ENCODE measurements at places on chromosomes 13 and 19.

- DNase-seq = peak; percentile 61
Observed at GRCh38 chr19:16185768-16186123, 536 bp downstream of the FAM32A start.

DNA sequence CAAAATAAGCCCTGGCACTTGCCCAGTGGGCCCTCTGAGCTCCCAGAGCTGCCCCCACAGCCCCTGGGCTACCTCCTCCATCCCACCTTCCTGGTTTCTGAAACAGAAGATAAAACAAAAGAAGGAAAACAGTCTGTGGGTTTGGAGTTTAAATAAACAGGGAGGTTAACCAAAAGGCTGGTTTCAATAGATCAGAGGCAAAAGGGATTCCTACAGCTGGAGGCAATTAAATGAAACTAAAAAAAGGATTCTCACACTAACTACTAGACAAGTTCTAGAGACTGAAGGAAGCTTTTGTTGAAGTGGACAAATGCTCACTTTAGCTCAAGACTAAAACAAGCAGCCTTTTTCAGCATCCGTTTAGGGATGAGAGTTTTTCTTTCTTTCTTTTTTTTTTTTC lies 569.8 kb downstream of the FGF9 start:
- no peak for DNase-seq

GRCh38 chr19:55255618-55256423 lies 3.0 kb downstream of the PPP6R1 start:
- DNase-seq = no peak

GRCh38 chr19:29662604-29663404 lies 2.5 kb upstream of the PLEKHF1 start:
- peak; percentile 26 for DNase-seq

- no peak for DNase-seq
Observed at GRCh38 chr13:20788312-20788711, 14.6 kb upstream of the EEF1AKMT1 start.

GRCh38 chr13:24648983-24649687 lies 31.1 kb upstream of the ATP12A start:
- no peak for DNase-seq

DNA sequence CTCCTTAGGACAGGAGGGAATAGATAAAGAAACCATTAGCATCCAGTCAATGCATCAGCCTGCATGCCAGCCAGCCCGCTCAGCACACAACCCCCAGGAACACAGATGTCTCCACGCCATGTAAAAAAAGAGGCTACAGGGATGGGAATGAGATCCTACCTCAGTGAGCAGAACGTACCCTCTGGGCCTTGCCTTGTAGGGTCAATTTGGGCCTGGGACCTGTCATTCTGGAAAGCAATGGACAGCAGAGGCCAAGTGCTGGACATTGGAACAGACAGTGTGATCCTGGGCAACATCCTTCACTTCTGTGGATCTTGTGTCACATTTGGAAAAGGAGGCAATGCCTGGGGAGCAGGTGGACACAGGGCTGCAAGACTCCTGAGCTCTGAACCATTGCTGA lies 26.0 kb downstream of the VSTM2B start:
- DNase-seq = no peak

DNA sequence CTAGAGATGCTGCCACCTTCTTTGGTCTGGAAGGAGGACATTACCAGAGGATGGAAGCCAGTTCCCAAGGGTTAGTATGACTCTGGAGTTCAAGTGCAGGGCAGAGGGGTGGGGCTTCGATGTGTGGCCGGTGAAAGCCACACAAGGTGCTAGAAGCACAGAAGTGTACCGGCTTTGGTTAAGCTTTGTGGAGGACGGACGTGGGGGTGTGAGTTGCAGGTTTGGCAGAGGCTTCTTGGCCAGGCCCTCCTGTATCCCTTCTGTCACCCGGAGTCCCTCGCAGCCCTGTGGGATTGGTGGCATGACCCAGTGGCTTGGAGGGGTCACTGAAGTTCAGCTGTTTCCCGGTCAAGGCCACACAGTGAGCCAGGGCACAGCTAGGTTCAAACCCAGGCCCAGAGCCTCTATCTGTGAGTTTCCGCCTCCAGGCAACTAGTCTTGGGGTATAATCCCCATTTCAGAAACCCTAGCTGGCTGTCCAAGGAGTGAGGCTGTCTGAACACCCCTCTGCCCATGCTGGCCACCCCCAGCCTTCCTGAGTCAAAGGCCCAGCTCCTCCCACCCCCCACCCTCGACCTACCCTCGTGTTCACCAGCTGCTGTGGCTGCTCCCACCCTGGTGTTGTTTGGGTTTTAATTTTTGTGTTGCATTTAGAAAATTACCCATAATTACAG lies 4.6 kb upstream of the SSBP4 start:
- DNase-seq = peak; percentile 57

- peak; percentile 22 for DNase-seq
Observed at GRCh38 chr13:33352526-33352925, 67.0 kb upstream of the STARD13 start.

- no peak for DNase-seq
Observed at GRCh38 chr13:94006296-94006695, 473.2 kb downstream of the DCT start.

DNA sequence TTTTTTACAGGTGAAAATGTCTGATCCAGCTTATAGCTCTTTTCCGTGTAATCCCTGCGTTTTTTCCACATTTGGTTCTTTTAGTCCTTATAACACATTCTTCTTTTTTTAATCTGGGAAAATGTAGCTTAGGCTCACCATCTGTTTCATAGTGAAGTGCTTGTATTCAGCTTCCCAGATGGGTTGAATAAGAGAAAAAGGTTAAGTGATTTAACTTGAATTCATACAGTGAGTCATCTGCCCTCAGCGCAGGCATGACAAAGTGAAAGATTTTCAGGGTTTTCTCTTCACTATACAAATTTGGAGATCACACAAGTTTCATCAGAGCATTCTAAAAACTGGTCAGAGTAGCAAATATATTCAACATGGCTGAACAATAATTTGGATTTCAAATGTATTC lies 224.8 kb downstream of the SPRY2 start:
- DNase-seq = no peak

DNA sequence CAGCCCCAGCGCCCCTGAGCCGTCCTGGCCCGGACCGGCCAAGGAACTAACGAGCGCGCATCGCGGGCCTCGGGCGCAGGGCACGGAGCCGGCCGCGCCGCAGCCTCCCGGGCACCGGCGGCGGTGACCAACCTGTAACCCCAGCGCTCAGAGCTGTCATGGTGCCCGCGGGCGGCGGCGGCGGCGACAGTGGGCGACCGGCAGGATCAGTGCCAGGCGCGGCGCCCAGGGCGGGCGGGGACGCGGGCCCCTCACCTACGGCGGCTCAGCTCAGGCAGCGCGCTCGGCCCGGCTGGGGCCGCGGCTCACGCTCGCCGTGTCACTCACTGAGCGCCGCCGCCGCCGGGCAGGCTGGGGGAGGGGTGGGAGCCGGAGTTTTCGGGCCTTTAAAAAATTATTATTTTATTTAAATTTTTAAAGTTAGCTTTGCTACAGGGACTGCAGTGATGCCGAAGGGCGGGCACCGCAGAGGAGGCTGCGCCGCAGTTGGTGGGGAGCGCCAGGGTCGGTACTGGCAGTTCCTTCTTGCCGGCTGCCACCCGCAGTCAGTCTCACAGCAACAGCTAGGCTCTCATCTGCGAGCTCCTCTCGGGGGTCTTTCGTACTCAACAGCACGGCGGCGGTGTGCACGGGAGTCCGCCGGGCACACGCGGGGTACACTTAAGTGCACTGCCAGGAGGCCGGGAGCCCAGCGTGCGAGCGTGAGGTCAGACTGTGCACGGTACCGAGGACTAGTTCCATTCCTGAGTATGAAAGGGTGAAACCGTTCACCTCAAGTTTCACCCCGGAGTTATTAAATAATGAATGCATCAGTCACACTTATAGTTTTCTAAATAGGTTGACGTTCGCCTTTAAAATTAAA lies at the start of gene NALCN:
Gene NALCN (minus strand): TSS at position 328 of the 862 bp plus-strand sequence. CDS start 17,382 bp downstream, outside the sequence.
- DNase-seq = peak; percentile 65

DNA sequence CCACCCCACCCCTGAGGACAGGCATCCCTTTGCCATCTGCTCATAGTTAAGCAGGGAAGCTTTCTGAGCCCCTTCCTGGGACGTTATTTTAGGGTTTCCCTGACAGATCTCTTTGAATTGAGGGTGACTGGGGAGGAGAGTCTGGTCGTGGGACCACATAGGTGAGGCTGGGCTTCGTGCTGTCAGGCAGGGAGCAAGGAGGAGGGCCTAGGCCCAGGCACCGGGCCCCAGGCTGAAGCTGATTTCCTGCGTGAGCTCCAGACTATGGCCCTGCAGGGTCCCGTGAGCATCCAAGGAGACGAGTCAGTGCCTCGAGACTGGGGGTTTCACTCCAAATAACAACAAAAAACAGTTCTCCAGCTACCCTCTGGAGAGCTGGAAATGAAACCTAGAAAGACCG lies 60.4 kb downstream of the MYO9B start:
- DNase-seq = no peak

- DNase-seq = no peak
Observed at GRCh38 chr13:88042489-88042888, 371.3 kb downstream of the SLITRK5 start.

DNA sequence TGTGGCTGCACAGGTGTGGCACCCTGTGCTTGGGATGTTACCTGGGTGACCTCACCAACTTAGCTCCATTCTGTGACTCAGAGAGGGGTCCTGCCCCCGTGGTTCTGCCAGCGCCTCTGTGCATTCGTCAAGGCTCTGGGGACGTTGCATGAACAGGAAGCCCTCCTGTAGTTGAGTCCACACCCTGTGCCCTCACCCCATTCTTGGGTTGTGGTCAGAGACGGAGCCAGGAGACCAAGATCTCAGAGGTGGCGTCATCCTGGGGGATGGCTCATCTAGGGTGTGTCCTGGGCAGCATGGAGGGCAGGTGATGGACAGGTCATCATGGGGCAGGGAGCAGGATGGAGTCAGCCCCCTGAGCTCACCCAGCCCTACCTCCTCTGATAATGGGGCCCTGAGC lies 2.5 kb downstream of the COX6B2 start:
- no peak for DNase-seq

GRCh38 chr13:113564331-113565023 lies 20.1 kb upstream of the TFDP1 start:
- no peak for DNase-seq

- no peak for DNase-seq
Observed at GRCh38 chr13:47650209-47650608, 350.9 kb downstream of the SUCLA2 start.

DNA sequence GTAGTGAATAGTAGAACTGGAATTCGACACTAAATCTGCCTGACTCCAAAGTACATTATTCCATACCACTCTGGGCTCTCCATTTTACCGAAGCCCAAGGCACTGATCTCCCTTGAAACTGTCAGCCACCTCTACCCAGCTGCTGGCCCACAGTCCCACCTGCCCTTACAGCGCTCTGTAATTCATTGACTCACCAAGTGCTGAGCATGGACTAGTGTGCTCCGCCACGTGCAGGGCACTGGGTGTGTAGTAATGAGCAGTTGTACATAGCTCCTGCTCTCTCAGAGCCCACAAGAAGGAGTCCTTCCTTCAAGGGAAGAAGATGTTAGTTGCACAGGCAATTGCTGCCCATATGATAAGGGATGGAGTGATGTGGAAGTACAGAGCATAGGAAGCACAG lies 76.6 kb upstream of the SIAH3 start:
- no peak for DNase-seq
